Cerebellum (tissue), 4 donors: ENCODE measurements at places on chromosomes 7 and 10.
A peak's percentile ranks its signal among the peaks of the same experiment; 100 is the strongest.

DNA sequence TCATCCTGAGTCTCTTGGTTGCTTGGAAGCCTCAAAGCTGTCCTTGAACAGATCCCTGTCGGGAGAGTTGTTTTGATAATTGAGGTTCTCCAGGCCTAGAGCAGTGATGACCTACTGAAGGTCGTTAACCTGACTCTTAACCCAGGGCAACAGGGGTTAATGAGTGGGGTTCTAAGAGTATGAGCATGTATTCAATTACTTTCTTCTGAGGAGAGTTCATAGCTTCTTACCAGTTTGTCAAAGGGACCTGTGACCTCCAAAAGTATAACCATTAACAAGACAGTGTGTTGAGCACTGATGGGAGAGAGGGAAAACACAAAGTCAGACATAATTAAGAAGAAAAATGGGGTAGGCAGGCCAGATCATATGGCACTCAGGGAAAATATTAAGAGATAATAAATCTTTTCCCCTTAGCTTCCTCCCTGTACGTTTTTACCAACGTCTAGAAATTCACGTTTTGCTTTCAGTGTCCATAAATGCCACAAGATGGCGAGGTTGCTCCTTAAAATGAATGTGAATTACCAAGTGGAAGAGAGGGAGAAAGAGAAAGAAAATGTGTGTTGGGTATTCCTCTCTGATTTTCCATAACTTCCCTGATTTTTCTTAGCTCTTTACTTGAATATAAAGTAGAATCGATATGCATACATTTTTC is 97.6 kb downstream of the SUGCT start:
- peak; percentile 17 for DNase-seq

GRCh38 chr7:37448011-37448635 is 541 bp downstream of the ELMO1 start:
- DNase-seq: no peak

DNA sequence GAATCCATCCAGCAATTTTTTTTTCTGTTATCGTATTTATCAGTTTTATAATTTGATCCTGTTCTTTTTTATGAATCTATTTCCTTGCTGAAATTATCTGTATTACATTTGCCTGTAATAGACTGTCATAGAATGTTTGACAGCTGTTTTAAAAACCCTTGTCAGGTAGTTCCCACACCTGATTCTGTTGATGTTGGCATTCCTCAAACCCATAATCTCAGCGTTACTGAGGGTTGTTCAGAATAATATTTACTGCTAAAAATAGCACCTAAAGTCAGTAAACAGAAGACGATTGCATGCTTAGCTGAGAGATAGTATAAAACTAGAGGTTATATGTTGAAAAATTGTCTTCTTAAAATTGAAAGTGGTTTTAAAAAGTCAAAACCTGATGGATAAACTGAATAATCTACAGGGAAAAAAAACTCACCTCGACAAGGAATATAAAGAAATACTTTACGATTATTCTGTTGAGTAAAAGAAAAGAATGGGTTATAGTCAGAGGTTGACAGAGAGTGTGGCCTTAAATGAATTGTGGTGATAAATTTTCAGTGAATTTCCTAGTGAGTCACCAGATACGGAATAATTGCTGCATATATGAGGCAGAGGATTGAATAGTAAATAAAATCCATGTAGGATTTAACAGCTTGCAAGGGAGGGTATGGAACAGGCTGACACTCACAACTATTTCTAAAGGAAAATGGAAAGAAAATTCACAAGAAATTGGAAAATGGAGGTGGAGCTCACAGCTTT is 824.1 kb upstream of the IGFBP3 start:
- no peak for DNase-seq

DNA sequence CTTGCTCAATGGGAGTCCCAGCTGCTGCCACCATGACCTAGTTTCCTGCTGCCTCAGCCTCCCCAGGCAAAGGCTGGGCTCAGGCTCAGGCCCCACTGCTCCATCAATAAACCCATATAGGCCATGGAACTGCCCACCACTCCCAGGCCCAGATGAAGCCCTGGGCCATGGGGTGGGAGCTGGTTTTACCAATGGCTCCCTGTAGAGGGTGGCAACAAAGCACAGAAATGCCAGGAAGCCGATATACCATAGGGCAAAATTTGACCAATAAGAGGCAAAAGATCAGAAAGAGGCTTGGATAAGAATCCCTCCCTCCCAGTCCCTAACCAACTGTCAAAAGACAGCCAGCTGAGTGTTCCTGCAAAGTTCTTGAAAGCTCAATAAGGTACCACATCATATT is 101.8 kb upstream of the DOCK1 start:
- no peak for DNase-seq

DNA sequence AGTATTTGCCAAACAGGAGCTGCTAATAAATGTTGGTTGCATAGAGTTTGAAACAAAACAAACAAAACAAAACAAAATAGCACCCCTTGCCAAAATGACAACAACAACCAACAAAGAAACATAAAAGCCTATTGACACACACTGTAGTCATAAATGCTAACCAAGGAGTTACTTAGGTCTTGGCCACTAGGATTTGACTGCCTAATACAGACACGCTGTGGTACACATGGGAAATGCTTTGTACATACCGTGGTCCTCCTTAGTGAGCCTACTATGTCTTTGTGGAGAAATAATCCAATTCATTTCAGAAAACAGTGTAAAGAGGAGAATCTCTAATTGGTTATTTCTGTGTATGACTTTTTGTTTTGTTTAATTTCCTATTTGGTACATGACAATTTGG is 53.2 kb upstream of the MTPN start:
- no peak for DNase-seq

- DNase-seq: no peak
Measured at GRCh38 chr10:79392020-79392398, 44.7 kb downstream of the PPIF start.

GRCh38 chr10:575402-576129 is 113.9 kb downstream of the DIP2C start:
- DNase-seq: no peak

DNA sequence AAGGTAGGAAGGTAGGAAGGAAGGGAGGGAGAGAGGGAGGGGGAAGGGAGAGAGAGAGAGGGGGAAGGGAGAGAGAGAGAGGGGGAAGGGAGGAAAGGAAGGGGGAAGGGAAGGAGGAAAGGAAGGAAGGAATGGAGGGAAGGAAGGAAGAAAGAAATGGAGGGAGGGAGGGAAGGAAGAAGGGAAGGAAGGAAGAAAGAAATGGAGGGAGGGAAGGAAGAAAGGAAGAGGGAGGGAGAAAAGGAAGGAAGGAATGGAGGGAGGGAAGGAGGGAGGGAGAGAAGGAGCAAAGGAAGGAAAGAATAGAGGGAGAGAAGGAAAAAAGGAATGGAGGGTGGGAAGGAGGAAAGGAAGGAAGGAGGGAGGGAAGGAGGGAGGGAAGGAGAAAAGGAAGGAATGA is 176.4 kb upstream of the PTER start:
- DNase-seq: no peak

DNA sequence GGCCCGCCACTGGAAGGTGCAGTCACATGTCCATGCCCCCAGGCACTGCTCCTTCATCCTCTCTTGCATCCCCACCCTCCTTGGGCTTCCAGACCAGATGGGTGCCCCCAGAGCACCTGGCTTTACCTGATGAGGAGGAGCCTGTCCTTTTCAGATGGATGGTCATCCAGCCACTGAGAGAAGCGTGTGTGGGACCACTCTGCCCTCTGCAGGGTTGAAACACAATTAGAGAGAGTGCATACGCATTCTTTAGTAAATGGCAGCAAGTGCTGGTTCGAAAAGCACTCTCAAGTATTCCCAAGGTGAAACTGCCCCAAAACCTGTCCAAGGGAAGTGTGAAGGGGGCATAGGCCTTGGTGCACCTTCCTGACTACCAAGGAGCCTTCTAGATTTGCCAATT is 41.6 kb downstream of the HBP1 start:
- no peak for DNase-seq

GRCh38 chr10:71598621-71599055 is 120.9 kb downstream of the C10orf105 start:
- no peak for DNase-seq

GRCh38 chr10:99172128-99172738 is 63.4 kb downstream of the HPSE2 start:
- DNase-seq: no peak

GRCh38 chr10:70358446-70358845 is 24.0 kb downstream of the LRRC20 start:
- DNase-seq: no peak

DNA sequence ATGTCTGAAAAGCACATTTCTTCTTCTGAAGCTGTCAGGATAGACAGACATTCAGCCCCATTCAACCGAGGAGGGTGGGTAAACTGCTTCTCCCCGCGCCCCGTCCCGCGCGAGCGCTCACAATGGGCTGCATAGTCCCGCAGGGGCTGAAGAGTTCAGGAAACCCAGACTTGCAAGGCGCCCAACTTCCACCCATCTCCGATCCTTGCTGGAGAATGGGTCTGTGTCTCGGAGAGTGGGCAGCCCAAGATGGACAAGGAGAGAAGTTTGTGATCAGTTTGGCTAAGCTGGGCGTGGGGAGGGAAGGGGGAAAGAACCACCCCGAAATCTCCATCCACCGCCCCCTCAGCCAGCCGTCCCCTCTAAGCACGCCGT is 686 bp downstream of the AASS start:
- no peak for DNase-seq

GRCh38 chr7:157274991-157275427 is 61.8 kb upstream of the DNAJB6 start:
- DNase-seq: no peak

GRCh38 chr10:79404231-79404609 is 41.2 kb downstream of the ZCCHC24 start:
- no peak for DNase-seq

GRCh38 chr7:150972023-150972468 is 6.1 kb downstream of the KCNH2 start:
- no peak for DNase-seq

DNA sequence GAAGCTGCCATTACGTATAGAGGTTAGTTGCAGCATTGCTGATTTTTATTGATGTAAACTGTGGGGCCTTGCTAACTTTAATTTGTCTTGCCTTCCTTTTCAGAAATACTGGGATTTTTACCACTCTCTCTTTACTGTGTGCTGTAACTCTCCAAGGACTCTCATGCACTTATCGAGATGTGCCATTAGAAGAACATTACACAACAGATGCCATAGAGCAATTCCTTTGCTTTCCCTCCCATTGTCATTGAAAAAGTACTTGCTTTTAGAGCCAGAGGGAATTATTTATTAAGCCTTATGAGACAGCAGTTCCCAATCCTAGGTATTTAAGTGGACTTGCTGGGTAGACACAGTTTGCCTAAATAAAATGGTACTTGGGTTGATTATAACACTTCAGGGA is 51.7 kb downstream of the ASB4 start:
- DNase-seq: no peak

DNA sequence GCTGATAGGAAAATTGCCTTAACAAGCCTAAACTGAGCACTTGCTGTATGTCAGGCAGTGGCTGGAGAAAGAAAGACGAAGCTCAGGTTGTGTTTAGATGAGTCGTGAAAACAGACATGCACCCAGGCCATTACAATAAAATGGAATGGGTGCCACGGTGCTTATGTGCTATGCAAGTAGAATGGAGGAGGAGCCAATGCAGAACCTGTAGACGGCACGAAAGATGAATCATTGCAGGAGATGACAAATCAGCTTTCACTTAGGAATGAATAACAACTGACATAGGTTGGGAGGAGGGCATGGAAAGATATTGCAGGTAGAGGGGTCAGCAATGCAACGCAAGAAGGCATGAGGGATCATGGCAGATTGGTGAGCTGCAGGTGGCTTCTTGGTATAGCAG is 61.2 kb upstream of the ARHGAP21 start:
- DNase-seq: no peak
